ENCODE measurements at places on chromosomes 3 and 15. TPM values are rescaled to one million over a fixed set of nuclear protein-coding genes. Genes with fewer than 3 reads are reported as not detected.
A peak's percentile ranks its signal among the peaks of the same experiment; 100 is the strongest.

Gene SERPINI2
- total RNA-seq: not detected

GRCh38 chr15:78951841-78952238 lies 7.0 kb upstream of the CTSH start:
- no peak for DNase-seq

DNA sequence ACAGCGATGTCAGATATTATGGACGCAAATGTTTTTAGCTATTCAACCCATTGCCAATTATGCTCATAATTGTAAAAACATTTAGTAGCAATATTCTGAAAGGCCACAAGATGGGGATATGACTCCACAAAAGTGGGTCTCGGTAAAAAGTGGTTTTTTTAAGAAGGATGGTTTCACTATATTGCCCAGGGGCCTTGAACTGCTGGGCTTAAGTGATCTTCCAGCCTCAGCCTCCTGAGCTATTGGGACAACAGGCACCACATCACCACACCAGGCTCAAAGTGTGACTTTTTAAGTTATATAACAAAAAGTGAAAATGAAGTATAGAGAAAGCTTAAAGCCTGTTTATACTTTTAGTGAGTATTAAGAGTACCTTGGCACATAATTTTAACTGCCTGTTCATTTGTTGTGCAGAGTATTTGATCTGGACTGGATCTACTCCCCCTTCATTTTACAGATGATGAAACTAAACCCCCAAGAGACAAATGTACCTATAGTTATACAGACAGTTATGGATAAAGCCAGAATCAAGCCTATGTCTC lies 9.4 kb downstream of the NAA50 start:
- DNase-seq: peak; percentile 49

Gene PDIA5
- 7.7 TPM for total RNA-seq

GRCh38 chr3:103166890-103167289 lies 732.1 kb downstream of the ZPLD1 start:
- DNase-seq: no peak

- no peak for DNase-seq
Observed at GRCh38 chr3:87127281-87127680, 99.8 kb upstream of the CHMP2B start.

GRCh38 chr3:100401674-100402041 lies 319 bp downstream of the LNP1 start:
- peak; percentile 86 for DNase-seq

DNA sequence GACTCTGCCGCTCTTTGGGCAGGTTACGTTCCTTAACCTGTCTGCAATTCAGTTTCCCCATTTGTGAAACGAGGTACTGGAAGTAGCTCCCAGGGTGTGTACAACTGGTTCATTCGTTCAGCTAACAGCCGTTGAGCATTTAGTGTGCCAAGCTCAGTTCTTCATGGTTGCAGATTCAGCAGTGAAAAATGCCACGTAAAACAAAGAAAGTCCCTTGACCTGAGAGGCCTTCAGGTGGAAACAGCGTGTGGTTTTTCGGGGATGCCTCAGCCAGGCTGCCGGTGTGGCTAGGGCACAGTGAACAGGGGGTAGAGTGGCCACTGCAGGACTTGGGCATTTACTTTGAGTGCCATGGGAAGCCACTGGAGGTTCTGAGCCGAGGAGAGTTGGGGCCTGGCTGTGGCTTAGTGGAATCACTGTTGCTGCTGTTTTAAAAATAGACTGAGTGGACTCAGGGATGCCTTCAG lies 4.7 kb downstream of the SYNM start:
- DNase-seq: no peak
